ENCODE measurements at places on chromosomes 7 and 10.

- DNase-seq = no peak
These were observed 49.4 kb upstream of the SUN1 start for GRCh38 chr7:782718-783449.

- peak; percentile 73 for DNase-seq
These were observed 81.9 kb upstream of the CALN1 start for GRCh38 chr7:72493850-72494661.

DNA sequence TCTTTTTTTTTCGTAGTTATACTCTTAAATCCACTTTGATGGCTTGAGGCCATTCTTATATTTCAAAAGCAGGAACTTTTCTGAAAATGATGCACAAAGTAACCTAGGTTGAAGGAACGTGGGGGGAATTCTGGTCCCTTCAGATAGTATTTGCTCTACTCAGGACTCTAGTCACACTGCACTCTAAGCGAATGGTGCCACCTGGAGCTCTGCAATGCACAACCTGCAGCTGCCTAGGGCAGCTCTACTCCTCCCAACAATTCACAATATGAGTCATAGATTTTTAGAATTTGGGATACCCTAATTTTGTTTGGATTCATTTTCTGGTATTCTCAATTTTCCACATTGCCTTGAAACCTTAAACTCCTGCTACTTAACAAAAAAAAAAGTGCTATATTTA, 17.3 kb downstream of the SYPL1 start:
- DNase-seq = no peak

- no peak for DNase-seq
These were observed 32.3 kb downstream of the NOD1 start for GRCh38 chr7:30446266-30446665.

GRCh38 chr7:137402536-137403352, 59.2 kb upstream of the PTN start:
- no peak for DNase-seq

GRCh38 chr7:96178581-96178980, 143.3 kb downstream of the SLC25A13 start:
- no peak for DNase-seq

DNA sequence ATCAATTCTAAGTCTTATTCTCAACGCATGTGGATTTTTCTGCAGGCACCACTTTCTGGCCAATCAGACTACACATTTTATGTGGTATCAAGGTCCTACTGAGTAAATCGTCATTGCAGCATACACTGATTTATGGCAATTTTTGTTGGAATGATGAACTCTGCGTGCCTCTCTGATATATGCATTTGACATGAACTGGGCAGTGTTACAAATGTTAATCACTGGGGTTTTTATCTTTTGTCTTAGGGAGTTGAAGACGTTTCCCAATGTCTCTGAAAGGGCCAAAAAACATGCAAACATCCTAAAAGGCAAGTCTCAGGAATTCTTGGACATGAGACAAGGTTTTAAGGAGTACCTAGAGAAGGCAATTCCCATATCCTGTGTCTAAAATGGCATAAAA, 809.5 kb upstream of the CELF2 start:
- DNase-seq = no peak

- DNase-seq = no peak
These were observed 1.6 kb downstream of the PWWP2B start for GRCh38 chr10:132398566-132398991.

- DNase-seq = no peak
These were observed 521.5 kb downstream of the KIF20B start for GRCh38 chr10:90222939-90223338.

GRCh38 chr10:4650582-4650981, 175.4 kb upstream of the AKR1E2 start:
- DNase-seq = no peak

GRCh38 chr7:17802056-17802455, 138.2 kb downstream of the SNX13 start:
- DNase-seq = no peak

DNA sequence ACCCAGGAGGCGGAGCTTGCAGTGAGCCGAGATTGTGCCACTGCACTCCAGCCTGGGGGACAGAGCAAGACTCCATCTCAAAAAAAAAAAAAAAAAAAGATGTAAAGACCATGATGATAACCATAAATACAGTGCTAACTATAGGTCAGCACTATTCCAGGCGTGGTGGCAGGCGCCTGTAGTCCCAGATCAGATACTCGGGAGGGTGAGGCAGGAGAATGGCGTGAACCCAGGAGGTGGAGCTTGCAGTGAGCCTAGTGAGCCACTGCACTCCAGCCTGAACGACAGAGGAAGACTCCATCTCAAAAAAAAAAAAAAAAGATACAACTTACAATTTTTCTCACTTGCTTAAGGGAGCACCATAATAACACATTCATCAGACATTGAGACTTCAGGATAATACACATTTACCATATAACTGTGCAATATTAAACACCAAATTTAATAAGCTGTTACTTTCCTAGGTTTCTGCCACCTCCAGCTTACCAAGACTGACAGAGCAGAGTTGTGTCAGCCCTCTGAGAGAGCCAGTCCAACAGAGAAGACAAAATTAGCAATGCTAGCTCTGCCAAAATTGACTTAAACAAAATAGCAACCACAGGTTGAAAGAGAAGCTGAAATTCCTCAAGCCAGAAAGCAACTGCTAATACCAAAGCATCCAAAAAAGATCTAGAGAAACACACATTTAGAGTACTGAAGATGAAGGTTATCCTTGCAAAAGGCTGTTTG, 8.2 kb downstream of the DNA2 start:
- DNase-seq = no peak

- DNase-seq = no peak
These were observed 5.9 kb upstream of the ITGA8 start for GRCh38 chr10:15725603-15726002.

DNA sequence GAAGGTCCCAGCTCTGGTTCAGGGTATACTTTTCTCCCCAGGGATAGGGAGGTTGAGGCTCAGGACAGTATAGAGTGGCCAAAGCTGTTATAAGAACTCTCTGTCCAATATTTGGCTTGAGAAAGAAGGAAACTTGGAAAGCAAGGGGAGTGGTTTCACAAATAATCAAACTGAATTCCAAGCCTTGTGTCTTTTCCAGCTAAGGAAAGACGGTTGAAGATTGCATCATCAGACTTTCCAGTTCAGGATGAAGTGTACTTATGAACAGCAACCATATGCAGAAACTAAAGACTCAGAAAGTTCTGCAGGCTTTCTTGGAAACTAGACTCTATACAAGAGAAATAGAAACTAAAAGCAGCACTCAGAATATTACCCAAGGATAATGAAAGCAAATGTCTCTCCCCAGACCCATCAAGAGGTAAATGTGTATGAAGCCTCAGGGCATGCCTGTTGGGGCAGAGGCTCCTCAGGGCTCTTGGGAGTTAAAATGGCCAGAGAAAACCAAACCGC, 46.4 kb downstream of the RAMP3 start:
- no peak for DNase-seq

- no peak for DNase-seq
These were observed 122.2 kb upstream of the LRGUK start for GRCh38 chr7:134004829-134005505.

GRCh38 chr7:22572292-22572691, 72.3 kb upstream of the STEAP1B start:
- DNase-seq = no peak

DNA sequence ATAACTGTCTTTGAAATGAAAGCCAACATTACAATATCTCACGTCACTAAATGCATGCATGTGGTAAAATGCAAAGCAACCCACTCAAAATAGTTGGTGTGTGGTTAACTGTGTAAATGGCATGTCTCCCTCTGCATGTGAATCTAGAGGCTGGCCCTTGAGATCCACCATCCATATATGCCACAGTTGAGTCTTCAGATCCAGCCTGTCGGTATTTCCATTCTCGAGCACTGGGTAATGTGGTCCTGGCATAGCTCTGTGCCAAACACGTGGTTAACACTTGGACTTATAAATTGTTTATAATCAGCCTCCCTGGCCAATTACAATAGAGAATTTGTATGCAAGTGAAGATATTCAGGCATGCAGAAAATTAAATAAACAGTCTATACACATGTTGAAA, 90.3 kb downstream of the LYZL1 start:
- no peak for DNase-seq

- no peak for DNase-seq
These were observed 57.3 kb downstream of the NRP1 start for GRCh38 chr10:33277135-33277536.

DNA sequence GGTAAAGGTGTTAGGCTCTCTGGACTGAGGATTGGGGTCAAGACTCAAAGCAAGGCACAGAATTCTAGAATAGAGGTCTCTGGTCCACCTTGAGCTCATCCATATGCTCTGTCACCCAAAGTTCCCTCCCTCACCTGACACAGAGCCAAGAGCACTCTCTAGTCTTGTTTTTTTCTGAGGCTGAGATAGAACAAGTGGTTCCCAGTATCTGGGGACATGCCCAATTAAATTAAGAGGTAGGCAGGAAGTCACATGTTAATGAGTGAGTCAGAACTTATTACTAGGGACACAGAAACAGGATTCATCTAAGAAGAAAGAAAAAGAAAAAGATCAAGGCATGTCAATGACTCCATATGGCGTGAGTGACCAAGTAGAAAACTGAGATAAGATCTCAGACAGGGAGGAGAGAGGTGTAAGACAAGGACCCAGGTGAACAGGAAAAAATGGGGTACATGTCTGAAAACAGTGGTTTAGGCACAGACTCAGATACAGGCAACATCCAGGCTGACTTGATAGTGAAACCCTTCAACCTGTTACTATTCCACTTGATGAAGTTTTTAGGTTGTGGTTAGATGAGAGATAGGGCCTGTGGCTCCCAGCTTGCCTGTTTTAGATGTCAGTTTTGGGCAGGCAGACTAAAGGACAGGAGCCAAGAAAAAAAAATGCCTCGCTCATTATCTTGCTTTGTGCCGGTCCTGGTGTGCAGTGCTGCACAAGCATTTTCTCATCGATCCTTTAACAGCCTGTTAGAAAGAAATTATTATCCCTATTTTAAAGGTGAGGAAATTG, 609.9 kb downstream of the CCSER2 start:
- DNase-seq = no peak

- peak; percentile 6 for DNase-seq
These were observed 136.6 kb downstream of the TCERG1L start for GRCh38 chr10:131174651-131175540.

DNA sequence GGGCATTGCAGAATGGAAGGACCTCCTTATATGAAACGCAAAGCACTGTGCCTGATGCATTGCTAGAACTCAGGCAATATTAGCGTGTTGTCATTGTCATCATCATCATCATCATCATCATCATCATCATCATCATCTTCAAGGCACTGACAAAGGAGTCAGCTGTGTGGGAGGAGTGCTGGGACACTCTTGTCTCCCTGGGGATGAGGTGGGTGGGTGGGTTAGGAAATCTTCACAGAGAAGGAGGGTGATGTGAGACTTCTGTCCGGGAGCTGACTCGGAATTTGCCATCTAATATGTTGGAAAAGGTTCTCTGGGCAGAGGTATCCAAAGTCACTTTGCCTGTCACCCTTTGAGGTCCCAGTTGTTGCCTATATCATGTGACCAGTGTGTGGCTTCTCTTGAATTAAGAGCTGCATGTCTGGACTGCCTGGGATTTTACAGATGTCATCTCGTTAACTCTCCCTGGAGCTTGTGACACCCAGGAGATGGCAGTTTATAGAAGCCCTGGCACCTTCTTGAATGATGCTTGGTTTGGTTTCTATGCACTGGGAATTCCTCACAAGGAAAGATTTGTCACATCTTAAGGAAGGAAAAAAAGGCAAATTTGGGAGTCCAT, 7.1 kb downstream of the HTRA1 start:
- DNase-seq = no peak

DNA sequence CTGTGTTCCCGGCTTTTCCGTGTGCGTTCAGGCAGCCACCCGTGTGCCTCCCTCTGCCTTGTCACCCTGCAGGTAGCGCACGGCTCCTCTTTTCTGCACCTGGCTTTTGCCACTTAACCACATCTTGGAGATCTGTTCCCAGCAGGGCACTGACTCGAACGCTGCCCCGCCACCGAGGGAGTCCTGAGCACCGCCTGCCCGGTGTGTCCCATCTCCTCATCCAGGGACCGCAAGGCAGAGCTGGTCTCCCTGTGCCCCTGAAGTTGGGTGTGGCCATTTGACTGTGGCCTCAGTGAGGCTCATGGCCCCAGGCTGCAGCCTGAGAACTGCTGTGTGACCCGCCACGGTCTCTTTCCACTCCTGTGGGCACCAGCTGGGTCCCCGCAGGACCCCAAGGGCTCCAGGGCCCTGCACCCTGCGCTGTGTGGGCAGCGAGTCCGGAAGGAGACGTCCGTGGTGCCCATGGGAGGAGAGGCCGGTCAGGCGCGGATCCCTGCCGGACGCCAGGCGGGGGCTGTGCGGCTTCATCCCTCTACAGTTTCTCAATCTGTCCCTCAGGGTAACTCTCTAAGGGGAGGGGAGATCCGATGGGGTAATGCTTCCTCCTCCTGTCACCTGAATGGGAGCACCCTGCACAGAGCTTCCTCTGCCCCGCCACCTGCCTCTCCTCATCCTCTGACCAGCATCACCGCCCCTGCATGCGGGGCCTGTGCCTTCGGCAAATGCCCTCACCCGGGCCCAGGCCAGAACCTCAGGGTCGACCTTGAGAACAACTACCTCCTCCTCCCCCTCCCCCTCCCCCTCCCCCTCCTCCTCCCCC, 1.8 kb upstream of the INTS1 start:
- no peak for DNase-seq

DNA sequence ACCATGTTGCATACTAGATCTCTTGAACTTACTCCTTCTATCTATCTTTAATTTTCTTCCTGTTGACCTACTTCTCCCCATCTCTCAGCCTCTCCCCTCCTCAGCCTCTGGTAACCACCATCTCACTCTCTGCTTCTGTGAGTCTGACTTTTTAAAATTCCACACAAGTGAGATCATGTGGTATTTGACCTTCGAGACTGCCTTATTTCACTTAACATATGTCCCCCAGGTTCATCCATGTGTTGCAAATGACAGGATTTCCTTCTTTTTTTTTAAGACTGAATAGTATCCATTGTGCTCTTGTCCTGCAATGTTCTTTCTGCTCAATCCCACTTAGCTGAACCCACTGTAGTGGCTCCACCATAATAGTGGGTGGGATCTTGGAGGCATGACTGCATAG, 51.4 kb upstream of the DNAJC1 start:
- no peak for DNase-seq

DNA sequence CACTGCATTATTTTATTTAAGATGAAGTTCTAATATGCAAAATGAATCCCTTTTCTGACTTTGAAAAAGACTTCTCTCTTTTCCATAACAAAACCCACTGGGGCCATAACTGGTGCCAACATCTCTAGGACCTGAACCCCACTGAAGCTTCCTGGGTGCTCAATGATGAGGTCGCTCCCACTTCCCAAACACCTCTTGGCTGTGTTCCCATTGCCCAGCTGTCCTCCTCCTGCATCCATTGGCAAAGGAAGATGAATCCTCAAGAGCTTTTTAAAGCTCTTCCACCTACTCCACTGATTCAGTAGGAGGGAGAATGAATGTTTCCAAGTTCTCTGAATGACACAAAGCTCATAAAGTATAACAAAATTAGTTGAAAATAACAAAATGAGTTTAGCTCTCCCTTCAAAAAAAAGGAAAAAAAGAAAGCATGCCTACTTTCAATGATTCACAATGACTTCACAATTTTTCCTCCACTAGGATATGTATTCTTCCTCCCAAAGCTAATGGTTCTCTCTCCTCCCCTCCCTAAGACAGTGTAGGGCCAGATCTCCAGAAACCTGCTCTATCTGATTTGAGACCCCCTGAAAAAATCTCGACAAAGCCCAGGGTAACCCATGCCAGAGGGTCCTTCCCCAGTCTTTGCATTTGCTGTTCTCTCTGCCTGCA, 64.8 kb downstream of the SORBS1 start:
- DNase-seq = no peak

Data from progenitor cell of endocrine pancreas (in vitro differentiated cells).